ENCODE measurements at places on chromosomes 1 and 21.

DNA sequence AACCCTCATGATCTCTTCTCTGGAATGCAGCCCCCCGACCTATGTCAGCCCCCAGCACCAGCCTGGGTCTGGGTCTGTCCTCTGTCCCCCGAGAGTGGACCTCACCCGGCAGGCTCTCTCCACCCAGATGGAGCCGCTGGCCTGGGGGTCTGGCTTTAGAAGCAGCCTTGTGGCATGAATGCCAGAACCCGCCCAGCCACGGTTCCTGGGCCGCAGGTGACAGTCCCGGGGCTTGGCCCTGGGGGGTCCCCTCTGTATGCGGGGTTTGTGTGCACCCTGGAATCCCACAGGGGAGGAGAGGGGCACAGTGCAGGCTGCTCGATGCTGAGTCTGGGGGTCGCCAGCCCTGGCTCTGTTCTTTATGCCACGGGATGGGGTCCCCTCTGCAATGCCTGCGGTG, 96.0 kb upstream of the ACTRT2 start:
- DNase-seq: no peak

GRCh38 chr21:36059823-36060158, 535 bp downstream of the SETD4 start:
- no peak for DNase-seq

DNA sequence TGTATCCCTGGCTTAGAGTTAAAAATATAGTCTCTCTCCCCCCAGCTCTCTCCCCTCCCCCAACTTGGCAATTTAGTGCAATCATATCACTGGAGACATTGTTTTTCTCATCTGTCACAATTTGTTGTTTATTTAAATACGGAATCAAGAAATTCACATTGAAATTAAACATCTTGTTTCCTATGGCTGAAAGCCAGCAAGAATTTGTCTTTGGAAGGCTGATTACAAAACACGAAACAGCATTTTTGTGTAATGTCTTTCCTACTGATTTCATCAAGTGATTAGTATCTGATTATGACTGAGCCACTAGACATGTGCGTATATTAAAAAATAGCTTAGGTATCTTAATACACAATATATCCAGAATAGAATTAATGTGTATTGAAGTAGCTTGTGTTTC, 119.7 kb downstream of the LYPLAL1 start:
- DNase-seq: no peak

- no peak for DNase-seq
These were observed 145.3 kb downstream of the DYRK1A start for GRCh38 chr21:37511848-37512247.

GRCh38 chr1:72284084-72284347, 1.7 kb upstream of the NEGR1 start:
- DNase-seq: peak; percentile 45

GRCh38 chr21:41821081-41821755, 54.4 kb upstream of the RIPK4 start:
- no peak for DNase-seq

DNA sequence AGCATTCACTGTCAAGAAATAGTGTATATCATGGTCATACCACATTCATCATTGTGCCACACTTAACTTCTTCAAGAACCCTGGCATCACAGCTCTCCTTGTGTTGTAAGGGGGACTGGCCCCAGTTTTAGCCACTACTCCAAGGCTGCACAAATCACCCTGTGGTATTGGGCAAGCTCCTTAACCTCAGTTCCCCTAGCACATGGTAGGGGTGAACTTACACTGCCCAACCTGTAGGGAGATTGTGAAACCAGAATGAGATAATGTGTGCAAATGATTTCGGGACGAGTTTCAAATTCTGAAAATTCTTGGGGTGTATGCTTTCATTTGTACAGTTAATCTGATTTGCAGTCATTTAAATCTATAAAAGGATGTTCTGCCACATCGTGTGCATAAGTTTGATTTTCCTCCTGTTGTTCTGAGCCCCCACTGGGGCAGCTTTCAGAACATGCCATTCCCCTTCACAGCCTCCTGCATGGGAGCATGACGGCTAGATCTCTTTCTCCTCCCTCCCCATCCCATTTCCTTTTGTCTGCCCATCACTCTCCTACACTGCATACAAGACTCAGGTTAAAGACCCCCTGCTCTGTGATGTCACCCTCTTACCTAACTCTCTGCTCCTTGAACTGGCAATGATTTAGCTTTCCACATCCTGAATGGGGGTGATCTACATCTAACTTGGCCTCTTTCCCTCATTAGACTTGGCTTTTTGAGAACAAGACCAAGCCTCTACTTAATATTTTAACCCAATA, 290.3 kb downstream of the CHRM3 start:
- no peak for DNase-seq

DNA sequence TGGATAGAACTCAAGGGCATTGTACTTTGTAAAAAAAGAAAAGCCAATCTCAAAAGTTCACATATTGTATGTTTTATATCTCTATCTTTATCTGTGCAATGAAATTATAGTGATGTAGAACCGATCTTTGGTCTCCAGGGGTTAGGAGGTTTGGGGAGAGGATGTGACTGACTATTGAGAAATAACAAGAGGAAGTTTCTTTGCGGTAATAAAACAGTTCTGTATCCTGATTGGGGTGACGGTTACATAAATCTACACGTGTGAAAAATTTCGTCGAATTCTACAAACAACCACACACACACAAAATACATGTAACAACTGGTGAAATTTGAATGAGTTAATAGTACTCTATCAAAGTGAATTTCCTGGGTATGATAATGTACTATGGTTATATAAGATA, 10.6 kb upstream of the OR2T33 start:
- DNase-seq: peak; percentile 87

DNA sequence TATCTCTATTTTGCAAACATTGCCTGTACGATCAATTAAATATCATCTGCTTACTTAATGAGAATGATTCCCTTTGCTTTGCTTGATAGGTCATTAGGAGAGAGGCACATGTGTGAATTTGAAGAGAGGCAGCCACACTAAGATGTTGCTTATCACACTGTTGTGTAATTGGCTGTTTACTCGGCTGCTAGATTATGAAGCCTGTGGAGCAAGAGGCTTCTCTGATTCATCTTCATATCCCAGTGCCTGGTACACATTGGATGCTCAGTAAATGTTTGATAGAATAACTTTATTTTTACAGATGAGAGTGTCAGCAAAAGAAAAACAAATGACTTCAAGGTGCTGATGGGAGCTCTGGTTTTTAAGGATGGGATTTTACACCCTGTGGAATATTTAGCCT, 156.2 kb upstream of the C8B start:
- no peak for DNase-seq

DNA sequence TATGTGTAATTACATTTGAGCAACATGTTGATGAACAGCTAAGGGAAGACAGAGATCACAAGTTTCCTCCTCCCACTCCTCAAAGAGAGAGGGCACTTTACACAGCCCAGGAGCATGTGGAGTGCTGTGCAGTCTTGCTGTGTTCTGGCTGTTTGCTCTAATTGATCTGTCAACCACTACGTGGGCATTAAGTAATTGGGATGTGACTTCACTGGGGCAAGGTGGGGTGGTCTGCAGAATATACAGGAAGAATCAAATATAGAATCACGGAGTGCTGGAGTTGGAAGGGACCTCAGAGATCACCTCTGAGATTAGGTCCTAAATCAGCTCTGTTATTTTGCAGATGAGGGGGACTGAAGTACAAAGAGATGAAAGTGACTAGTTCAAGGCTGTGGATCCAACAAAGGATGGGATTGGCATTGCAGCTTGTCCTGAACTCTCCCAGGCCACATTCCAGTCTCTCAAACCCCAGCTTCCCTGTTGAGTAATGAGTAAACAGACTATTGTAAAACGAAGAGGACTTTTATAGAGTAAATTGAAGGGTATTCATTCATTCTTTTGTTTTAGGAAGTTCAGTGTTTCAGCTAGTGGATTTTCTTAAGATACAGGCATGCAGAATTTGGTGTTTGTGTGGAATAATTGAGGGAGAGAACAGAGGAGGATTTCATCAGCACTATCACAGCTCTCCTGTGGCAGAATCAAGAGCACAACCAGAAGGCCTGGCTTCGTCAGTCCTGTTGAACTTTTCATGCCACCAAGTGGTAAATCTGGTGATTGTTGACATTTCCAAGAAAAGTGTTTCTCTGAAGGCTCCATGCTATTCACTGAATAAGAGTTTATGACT, 22.4 kb downstream of the NOS1AP start:
- DNase-seq: no peak

DNA sequence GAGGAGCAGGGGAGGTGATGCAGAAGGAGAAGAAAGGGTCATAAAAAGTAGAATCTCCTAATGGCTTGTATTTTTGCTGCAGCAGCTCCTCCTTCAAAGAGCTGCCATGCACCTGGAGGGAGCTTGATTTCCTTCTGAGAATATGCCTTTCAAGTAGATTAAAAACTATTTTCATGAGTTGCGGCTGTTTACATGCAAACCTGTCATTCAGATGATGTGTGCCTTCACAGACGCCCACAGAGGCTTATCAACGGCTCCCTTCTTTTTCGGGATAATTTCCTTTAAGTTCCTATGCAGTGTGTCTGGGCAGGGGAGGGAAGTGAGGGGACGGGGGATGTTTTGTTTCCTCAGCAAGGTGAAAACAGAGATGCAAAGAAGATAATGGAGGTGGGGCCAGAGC, 38.8 kb downstream of the TNR start:
- DNase-seq: no peak

Measured in Kasumi-1 (cell line).